ENCODE measurements at places on chromosomes 7 and 10.

- DNase-seq = no peak
Observed at GRCh38 chr7:105940109-105940508, 23.0 kb upstream of the CDHR3 start.

- DNase-seq = no peak
Observed at GRCh38 chr10:96414303-96414702, 55.5 kb upstream of the OPALIN start.

DNA sequence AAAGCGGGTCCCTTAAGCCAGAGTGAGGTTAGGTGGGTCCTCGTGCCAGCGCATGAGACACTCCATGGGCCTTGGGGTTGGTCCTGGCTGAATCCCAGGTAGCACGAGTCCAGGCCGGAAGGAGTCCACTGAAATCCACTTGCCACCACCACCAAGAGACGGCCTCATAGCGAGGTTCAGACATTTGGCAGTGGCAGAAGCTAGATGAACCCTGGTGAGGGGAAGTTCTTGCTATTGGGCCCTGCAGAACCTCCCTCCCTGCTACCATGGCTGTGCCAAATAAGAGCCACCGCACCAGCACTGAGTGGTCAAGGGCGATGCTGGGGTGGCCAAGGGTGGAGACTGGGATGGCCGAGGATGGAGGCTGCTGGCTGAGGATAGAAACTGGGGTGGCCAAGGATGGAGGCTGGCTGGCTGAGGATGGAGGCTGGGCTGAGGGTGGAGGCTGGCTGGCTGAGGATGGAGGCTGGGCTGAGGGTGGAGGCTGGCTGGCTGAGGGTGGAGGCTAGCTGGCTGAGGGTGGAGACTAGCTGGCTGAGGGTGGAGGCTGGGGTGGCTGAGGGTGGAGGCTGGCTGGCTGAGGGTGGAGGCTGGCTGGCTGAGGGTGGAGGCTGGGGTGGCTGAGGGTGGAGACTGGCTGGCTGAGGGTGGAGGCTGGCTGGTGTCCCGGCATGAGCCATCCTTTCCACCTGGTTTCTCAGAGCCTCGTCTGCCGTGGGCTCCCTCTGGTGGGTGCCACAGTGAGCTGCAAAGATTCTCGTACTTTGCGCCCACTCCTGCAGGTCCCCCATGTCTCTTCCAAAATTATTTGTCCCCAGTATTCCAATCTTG is 88.2 kb downstream of the ELFN1 start:
- DNase-seq = no peak

DNA sequence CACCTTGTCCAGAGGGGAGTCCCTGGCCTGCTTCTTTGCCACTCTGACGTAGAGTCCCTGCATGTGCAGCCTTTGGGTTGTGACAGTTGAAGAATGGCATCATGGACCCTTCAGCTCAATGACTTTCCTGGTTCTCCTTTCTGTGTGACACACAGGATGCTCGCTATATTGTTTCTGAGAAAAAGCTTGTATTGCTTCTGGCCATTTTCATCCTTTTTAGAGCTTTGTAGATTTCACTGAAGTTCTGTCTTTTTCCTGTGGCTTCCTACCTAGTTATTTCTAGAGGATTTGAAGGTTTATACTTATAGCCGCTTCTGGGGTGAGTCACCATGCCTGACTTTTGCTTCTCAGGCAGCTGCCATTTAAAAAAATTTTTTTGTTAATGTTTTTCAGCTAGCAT is 27.0 kb downstream of the SND1 start:
- DNase-seq = no peak

GRCh38 chr7:47337531-47337930 is 244.4 kb downstream of the TNS3 start:
- no peak for DNase-seq

DNA sequence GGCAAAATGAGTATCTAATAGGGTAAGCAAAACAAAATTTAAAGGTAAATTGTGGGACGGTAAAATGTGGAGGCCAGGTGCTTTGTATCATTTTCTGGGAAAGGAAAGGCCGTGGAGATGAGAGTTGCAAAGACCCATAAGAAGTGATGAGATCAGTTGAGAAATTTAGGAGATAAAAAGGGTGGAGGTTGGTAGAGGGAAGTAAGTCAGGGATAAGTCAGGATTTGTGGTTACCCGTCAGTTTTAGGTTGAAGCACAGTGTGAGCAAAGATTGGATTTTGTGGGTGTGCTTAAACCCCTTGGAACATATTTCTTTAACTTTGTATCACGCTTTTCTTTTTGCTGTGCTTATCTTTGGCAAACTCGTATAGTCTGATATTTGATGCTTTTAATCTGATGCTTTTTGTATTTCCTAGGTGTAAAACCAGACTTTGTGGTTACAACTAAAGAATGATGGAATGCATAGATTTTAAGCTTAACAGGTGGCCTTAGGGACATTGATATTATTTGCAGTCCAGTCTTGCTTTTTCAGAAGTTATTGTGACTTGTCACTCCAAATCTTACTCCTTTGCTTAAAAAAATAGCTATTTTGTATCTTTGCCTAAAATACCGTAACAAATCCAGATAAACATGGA is 1.2 kb downstream of the BTRC start:
- no peak for DNase-seq

GRCh38 chr7:31049005-31049765 is 2.9 kb upstream of the ADCYAP1R1 start:
- DNase-seq = no peak

DNA sequence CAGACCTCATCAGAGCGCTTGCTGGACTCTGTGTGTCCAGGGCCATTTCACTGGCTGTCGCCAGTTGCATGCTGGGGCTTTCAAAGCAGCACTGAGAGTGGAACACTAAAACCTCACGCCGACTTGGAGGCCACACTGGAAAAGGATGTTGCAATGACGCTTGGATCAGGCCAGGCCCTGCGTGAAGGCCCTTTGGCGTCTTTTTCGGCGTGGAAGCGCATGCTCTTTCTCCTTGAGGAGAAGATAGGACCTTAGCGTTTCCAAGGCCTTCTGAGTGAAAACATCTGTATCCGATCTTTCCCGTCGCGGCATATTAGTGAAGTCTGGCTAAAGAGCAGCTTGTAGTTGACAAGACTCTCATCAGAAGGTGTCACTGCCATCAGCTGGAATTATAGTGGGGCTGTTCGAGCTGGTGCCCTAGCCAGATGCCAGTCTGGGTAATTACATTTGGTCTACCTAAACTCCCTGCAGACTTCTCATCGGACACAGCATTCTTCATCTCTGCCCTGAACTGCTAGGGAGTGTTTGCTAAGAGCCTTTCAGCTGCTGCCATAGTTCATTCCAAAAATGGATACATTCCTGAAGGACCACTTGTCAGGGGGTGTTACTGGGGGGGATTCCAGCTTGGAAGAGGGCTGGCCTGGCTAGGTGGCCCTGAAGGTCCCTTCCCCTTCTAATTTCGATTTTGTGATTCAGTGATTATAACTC is 167.7 kb upstream of the TCF7L2 start:
- no peak for DNase-seq

DNA sequence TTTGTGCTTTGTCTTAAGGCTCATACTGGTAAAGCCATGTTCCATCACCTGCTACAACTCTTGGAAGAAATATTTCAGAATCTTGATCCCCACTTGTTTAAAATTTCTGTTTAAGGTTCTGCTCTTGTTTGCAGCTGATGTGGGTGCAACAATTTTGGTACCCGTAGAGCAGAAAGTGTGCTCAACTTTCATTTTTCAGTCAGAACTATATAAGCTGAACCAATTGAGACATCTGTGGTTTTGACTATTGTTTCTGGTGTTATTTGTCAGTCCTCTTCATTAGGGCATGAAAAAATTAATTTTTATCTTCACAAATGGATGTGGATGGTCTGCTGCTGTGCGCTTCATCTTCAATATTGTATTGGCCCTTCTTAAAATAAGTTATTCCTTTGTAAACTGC is 10.9 kb downstream of the MGAM start:
- DNase-seq = no peak

GRCh38 chr7:158030071-158030470 is 557.6 kb downstream of the PTPRN2 start:
- DNase-seq = no peak

DNA sequence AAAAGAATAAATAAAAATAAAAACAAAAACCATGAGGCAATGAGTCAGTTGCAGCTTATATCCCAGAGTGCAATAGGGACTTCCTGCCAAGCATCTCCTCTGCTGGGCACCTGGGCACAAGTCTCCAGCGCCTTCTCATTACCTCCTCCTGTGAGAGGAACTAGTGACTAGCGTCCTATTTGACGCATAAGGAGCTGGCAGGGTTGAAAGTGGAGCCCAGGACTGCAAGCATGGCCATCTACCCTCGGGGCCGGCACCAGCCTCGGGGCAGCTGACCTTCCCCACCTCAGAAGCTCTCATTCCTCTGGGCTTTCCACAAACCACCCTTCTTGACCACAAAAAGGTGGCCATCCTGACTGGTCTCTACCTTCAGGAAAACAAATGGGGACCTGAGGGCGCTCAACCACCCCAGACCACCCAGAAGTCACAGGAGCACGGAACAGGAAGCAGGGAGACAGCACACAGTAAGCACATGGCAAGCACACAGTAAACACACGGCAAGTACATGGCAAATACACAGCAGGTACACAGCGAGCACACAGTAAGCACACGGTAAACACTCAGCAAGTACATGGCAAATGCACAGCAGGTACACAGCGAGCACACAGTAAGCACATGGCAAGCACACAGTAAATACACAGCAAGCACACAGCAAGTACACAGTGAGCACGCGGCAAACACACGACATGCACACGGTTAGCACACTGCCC is 19.1 kb downstream of the CTBP2 start:
- no peak for DNase-seq

GRCh38 chr7:136405931-136406777 is 429.0 kb upstream of the MTPN start:
- peak; percentile 57 for DNase-seq

DNA sequence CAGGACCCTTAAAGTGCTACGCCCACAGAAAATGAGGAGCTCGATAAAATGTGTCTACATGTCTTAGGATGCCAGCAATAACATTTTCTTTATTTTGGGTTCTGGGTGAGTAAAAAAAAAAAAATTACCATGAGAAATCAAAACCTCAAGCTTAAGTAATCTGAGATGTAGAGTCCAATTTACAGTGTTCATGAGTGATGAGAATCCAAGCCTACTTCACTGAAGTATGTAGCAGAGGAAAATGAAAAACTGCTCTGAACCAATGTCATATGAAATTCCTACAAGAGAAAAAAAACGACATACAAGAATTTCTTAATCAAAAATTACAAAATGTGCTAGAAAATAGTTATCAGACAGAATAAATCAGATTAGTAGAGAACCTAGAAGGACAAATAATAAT is 274.4 kb downstream of the HTR7 start:
- DNase-seq = no peak

DNA sequence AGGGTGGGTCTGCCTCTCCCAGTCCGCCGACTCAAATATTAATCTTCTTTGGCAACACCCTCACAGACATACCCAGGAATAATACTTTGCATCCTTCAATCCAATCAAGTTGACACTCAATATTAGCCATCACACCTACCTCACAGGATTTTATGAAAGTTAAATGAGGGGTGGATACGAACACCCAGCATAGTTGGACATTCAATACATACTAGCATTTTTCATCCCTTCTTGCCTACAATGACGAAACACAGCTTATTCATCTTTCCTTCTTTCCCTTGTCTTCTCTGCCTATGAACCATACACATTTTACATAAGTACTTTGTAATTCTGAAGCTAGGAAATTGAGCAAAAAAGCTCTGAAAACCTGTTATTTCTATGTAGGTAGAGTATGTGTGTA is 48.5 kb downstream of the EMX2 start:
- DNase-seq = no peak

- no peak for DNase-seq
Observed at GRCh38 chr10:3143791-3144434, 28.7 kb downstream of the PITRM1 start.

DNA sequence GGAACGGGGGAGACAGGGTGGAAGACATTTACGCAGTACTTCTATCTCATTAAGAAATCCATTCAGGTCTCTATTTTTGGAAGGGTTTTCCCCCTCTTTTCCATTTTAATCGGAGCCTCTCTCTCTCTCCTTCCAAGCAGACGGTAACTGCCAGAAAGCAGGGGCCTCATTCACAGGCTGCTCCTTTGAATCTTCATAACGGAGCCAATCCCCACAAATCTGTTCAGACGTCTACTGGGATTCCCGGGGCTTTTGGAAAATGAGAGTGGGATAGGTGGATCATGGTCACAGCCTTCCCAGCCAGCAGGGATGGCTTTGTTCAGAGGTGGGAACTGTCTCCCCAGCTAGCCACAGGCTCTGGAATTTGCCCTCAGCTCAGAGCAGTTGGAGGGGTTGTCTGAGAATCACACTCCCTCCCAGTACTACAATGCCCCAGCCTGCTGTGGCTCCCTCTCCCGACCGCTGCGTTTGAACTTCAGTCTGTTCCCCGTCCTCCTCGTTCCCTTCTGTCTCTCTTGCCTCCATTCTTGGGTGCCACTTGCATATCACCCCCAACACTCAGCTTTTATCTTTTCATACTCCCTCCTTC is 413.6 kb downstream of the PLXNA4 start:
- DNase-seq = no peak

DNA sequence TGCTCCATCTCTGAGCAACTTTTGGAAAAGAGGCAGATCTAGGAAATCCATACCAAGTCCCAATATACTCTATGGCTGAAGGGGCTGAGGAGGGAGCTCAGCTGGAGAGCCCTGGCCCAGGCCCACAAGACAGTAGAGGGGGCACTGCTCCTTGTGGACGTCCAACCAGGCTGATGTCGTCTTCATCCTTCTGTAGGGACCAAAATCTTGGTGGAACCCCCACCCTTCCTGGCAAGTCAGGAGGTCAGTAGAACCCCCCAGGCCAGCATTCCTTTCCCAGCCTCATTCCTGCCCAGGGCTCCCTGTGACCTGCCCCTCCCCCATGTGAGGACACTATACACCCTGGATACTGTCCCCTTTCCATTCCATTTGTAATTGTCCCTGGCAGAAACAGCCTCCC is 152.0 kb downstream of the PLXNA4 start:
- no peak for DNase-seq

DNA sequence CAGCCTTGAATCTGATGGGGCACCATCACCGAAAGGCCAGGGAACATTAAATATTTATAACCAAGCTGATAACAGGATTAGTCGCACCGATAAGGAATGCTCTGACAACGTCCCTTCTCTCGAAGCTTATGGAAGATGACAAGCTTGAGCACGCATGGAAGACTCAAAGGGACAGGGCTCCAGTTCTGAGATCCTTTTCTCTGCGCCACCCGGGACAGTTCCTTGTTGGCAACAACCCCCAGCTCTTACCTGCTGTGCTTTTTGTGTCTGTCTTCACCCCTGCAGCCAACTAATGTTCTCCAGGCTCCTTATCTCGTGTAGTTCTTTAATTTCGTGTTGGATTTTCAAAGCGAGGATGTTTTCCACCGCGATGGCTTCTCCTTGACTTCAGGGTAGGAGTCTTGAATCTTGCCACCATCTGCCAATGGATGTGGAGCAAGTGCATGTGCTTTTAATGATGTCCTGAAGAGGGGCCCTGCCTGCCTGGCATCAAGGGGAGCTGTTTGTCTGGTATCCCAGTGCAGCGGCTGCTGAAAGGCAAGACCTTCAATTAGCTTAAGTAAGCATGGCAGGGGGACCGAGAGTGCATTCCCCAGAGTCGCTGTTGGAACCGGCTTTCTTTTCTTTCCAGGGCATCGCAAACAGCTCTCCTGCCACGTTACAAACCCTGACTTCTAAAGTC is 354 bp upstream of the FERD3L start:
- no peak for DNase-seq

GRCh38 chr10:34908481-34908880 is 93.4 kb upstream of the PARD3 start:
- DNase-seq = no peak
